ENCODE measurements at places on chromosomes 5 and 9.

DNA sequence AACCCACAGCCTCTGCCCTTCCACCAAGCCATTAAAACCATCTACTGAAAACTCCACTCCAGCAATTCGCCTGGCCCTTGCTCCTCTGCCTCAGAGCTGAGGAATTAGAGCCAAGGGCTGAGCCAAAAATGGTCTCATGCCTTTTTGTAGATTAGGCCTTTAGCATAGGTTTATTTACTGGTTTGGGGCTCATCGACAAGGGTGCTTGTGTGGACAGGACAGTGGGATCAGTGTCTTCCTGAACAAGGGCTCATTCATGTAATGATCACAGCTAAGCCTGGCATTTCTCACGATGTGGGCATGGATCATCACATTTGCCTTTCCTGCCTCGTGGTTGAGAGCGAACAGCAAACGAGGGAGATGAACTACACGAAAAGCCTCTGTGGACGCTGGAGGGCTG is 59.2 kb upstream of the PHF24 start:
- no peak for DNase-seq

DNA sequence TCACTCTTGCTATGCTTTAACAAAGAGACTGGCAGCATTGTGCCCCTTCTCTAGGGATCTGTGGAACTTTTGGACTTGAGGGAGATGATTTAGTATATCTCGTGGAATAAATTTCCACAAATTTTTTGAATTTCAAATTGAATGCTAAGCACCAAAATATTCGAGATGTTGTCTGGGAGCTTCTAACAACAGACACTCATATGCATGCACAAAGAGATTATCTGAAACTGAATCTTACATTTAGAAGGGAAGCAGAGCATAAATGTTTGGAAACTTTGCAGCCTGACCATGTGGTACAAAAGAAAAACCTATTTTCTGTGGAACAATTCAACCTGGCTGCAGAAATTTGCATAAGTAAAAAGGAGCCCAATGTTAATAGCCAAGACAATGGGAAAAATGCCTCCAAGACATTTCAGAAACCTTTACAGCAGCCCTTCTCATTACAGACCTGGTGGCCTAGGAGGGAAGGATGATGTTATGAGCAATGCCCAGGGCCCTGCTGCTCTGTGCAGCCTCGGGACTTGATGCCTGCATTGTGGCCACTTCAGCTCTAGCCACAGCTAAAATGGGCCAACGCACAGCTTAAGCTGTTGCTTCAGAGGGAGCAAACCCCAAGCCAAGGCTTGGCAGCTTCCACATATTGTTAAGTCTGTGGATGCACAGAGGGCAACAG is 285.8 kb upstream of the FAM174A start:
- no peak for DNase-seq

DNA sequence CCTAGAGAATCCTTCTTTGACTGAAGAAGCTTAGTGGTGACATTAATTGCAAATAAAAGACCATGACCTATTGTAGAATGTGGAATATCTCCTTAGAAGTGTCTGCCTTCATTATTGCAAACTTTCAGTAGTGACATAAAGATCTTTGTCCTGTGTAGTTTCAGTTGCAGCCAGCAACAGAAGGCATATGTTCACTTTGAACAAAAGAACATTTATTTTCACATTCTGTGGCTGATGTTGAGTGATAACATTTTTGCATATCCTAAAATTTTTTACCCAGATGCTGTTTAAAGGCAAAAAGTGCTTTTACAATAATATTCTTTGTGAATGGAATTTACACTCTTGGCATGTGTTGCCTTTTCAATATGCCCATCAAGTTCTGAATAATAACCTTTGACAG is 165.9 kb downstream of the TMC1 start:
- no peak for DNase-seq

GRCh38 chr9:4890242-4890641 is 94.8 kb upstream of the JAK2 start:
- no peak for DNase-seq

DNA sequence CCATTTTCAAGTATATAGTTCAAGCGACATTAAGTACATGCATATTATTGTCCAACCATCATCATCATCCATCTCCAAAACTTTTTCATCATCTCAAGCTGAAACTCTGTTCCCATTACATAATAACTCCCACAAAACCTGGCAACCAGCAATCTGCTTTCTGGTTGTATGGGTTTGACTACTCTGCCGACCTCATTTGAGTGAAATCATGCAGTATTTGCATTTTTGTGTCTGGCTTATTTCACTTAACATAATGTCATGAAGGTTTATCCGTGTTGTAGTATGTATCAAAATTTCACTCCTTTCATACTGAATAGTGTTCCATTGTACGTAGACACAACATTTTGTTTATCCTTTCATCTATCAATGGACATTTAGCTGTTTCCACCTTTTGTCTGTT is 74.8 kb downstream of the SGCD start:
- DNase-seq: no peak

DNA sequence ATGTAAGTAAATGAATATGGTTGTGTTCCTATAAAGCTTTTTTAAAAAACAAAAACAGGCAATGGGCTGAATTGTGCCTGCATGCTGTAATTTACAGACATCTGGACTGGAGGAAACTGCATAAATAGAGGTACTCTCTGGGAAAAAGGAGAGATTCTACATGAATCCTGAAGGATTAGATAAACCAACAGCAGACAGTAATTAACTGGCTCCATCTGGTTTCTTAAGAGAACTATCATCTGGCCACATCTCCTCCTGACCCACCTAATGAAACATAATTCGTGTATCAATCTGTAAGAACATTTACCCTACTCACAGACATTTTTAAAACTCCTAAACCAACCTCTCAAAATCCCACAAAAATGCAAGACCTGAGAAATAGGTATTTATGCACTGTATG is 528.1 kb upstream of the ST8SIA4 start:
- no peak for DNase-seq

DNA sequence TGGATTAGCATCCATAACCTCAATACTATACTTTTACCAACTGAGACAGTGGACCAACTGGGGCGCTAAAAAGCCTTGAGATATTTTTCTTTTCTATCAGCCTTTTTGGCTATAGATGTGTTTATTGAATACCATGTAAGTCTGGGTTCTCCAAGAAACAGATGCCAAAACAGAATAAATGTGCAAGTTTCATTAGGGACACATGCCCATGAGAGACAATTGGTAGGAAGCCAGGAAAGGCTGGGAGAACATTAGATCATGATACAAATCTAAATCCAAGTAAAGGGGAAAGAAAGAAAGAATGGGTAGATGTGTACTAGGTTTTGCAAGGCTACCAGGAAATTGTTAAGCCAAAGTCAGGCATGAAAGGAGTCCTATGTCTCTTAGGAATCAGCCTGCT is 152.5 kb downstream of the KCTD16 start:
- no peak for DNase-seq

- no peak for DNase-seq
These were observed 93.9 kb downstream of the YTHDC2 start for GRCh38 chr5:113607361-113607760.

- no peak for DNase-seq
These were observed 220.8 kb upstream of the DAPK1 start for GRCh38 chr9:87276851-87277261.

DNA sequence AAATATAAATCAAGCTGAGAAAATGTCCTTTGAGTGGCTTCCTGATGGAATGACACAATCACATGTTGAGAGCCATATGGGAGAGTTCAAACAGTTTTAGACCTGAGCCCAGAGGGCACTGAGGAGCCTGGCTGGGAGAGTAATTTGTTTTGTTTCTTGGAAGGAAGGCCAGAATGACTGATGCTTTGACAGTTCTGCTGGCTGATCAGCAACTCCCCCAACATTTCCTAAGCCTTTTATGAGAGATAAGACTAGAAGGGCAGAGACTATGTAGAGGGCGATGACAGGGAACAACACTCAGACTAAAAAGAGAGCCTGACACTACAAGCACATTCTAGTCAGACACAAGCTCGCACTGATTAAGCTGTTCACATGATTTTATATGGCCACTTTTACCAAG is 169.2 kb downstream of the COX7C start:
- DNase-seq: no peak

DNA sequence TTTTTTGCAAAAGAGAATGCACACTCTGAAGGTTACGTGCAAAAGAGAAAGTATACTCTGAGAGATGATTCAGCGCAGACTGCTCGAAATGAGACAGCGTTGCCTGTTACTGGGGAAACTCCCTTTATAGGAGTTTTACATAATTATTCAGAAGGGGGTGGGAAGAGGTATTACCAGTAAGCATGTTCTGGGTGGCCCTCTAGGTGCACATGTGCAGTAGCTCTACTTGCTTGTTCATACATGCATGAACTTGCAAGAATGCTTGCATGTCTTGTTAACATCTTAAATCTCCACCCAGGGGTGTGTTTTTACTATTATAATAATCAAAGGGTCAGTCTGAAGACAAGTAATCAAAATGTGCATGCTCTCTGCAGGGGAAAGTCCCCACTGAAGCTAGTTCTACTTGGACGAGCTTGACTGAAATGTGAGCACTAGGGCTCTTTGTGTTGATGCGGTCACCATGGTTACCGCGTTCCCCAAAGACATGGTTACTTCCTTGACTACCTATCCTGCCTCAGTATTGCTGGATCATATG is 75.5 kb downstream of the SGCD start:
- peak; percentile 42 for DNase-seq

GRCh38 chr9:15824310-15824709 is 271.5 kb downstream of the CCDC171 start:
- no peak for DNase-seq

GRCh38 chr9:93302586-93303257 is 118.8 kb downstream of the WNK2 start:
- peak; percentile 54 for DNase-seq

- DNase-seq: no peak
These were observed 61.8 kb upstream of the PRDM9 start for GRCh38 chr5:23445573-23445972.

- DNase-seq: no peak
These were observed 2020.7 kb upstream of the WWC1 start for GRCh38 chr5:166270712-166271111.

GRCh38 chr5:153818626-153819025 is 220.1 kb downstream of the FAM114A2 start:
- DNase-seq: no peak

Data from central memory CD4-positive, alpha-beta T cell (primary cell).